Hindlimb muscle (tissue), 1 donor: ENCODE measurements at places on chromosomes 2 and 18. TPM values are rescaled to one million over a fixed set of nuclear protein-coding genes. Genes with fewer than 3 reads are reported as not detected.

DNA sequence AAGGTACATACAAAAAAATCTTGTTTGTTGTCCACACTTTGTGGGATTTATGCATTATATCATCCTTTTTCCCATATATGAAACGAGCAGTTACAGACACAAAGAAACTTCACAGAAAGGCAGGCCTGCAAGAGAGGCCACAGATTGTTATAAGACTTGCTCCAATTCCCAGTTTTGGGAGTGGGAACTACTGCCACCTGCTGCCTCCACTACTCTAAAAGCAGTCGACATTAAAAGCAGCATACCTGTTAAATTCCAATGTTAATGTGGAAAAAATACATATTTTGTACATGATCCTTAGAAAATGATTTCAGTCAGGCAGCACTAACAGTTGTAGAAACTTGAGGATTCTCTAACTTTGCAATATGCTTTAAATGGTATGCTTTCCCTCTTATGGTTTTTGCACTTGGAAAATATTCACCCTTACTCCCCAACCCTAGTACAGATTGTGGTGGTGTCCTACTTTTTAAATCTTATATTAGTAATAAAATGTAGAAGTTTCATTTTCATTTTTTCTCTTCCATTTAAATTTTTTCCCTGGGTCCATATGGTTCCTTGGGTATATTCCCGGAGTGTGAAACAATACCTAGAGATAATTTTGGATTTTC, 37.9 kb downstream of the SLC38A11 start:
- DNase-seq: peak; percentile 29

GRCh38 chr18:37554399-37554787, 11.2 kb downstream of the CELF4 start:
- DNase-seq: no peak

- DNase-seq: no peak
Measured at GRCh38 chr2:174588463-174588862, 9.1 kb downstream of the WIPF1 start.

DNA sequence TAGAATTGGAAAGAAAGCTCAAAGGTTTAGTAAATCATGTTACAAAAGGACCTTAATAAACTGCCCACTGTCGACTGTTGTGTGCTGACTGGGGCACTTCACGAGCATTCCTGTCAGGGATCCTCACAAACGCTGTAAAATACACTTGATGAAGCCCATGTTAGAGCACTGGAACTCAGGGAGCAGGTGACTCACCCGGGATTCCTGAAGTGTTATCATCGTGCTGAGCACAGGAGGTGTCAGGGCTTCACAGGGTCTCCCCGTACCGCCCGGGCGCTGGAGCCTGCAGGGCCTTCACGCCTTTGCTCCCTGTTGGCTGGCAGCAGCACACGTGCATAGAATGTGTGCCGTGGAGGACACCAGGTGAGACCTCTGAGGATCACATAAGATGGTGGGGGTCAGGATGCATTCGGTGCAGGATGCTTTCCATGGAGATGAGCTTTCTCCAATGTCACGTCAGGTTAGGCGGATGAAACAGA, 187.3 kb downstream of the SNTG2 start:
- no peak for DNase-seq

SLC66A2 gene
- 25.3 TPM for polyA plus RNA-seq

DNA sequence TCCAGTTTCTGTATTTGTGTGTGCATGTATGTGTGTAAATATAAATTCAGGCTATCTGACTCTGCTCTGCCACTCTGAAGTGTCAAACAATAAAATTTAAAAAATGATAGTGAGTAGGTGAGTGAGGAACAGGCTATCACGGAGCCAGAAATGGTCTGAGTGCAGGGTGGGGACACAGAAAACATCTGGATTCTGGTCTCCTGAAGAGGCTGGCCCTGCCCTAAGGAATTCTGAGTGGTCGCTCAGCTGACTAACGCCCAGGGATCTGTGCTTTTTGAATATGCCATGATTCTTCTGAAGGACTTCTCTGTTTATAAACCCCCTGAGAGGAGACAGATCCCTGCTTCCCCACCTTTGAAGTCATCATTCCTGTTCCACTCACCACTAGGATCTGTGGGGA, 353.9 kb upstream of the GYPC start:
- DNase-seq: no peak

GRCh38 chr2:95314964-95315611, 17.9 kb downstream of the KCNIP3 start:
- no peak for DNase-seq

DNA sequence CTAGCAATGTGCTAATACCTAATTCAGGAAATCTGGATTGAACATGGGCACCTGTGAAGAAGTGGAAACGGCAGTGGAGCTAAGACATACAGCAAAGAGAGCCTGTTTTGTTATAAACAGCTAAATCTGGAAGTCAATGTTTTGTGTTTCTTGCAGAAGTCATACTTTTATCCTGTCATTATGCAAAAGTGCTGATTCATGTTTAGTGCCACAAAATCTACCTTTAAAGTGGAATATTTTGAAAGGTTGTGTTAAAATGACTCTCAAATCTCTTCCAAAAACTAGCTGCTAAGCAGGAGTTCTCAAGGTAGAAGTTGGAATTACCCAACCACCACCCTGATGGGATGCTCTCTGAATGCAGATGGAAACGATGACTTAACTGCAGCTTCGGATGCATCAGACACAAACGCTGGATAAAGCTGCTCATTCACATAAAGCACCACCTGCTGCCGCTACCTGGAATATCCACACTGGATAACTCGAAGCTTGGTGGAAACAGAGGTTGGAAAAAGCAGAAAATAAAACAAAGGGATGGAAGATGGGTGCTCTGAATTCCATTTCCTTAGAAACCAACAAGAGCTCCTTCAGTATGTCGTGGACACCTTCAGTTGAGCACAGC, 132.6 kb upstream of the ZNF236 start:
- DNase-seq: no peak

YPEL5 gene
- 46.2 TPM for polyA plus RNA-seq

ANKMY1 gene
- polyA plus RNA-seq: 11.4 TPM

DNA sequence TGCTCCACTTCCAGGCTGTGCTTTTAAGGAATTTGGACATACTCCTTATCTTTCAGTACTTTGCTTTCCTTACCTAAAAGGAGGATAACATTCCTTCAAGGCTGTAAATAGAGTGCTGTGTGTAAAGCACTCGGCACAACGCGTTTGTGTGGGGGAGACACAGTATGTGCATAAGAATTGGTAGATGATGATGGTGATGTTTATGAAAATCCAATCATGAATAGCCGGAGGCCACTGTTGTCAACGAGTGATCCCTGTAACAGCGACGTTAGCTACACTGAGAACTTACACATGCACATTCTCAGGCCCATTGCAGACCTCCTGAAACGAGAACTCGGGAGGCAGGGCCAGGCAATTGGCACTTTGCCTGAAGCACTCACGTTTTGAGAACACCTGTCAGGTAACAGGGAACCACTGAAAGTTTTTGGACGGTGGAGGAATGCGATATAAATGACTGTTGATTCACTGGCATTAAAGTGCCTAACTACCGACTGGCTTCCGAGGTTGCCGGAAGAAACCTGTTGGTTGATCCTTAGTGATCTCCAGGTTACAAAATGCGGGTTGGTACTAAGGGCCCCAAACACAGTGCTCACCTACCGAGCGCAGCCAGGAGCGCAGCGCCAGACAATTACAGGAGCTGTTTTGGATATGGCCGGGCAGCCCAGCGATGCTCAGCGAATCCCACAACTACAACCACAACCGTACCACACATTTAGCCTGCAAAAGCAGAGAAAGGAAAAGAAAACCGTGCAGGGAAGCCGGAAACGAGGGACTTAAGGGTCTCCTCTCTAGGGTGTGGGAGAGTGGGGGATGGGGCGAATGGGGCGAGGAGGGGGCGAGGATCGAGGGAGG, 1.0 kb upstream of the MAP4K4 start:
- no peak for DNase-seq

LOXL3 gene
- 7.8 TPM for polyA plus RNA-seq

C1D gene
- 29.8 TPM for polyA plus RNA-seq

- DNase-seq: peak; percentile 19
Measured at GRCh38 chr18:74251297-74252038, 40.3 kb downstream of the CYB5A start.

CD8B gene
- polyA plus RNA-seq: 0.28 TPM

- DNase-seq: peak; percentile 9
Measured at GRCh38 chr18:26017929-26018328, 72.5 kb downstream of the SS18 start.

DNA sequence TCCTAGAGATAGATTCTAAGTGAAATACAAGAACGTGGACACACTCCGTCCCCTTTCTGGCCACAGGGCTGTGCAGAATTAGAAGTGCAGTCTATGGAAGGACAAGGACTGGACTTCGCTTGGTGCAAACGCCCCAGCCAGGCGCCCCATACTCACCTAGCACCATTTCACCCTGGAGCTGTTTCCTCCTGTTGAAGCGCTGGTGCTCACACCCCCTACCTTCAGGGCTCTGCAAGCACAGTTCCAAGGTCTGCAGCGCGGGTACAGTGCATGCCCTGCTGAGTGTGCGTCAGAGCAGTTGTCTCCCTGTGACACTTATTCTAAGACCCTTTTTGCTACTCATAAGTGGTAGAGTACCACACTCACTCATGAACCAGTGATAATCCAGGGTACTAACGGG, 3.0 kb downstream of the HPCAL1 start:
- DNase-seq: no peak

DNA sequence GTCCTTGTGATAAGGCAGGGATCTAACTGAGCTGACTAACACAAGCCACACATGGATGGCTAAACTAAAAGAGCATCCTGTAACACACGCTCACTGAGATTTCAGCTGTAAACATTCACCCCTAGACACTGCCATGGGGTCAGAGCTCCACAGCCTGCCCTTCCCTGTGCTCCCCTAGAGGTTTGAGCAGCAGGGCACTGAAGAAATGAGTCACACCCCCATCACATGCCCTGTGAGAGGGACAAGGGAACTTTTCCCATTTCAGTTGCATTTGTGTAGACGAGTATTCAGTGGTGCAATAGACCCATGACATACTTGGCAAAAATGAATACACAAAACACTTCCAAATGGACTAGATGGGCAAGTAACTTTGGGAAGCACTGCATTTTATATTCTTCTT, 402.4 kb upstream of the LRRTM1 start:
- DNase-seq: no peak

- no peak for DNase-seq
Measured at GRCh38 chr18:49360582-49360981, 99.9 kb downstream of the DYM start.

- DNase-seq: no peak
Measured at GRCh38 chr2:205086662-205087061, 541.4 kb downstream of the PARD3B start.

DNA sequence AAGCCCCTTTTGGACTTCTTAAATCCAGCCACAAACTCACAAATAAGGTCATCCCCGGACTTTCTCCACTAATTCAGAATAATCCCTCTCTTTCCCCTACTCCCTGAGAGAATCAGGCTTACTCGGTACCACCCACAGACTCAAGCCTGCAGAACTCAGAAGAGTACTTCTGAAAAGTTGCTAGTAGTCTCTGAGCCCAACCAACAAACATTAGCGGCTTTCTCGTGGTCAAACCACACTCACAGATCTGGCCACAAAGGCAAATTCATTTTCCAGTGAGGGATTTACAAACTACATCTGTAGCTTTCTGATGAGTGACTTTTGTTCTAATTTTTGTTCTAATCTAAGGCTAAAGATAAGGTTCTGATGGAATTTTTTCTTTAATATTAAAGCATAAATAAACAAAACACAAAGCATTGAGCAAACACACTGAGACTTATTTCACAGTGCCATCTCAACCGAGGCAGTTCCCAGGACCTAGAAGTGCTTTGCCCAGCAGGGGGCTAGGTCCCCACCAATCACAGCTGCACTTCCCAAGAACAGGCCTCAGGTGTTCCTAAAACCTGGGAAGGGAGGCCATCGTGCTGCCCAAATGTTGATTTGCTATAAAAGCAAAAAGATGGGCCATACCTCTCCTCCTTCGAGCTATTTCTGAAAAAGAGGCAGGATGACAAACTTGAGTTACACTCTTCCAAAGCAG, 110.7 kb downstream of the COLEC12 start:
- DNase-seq: no peak

GNAL gene
- polyA plus RNA-seq: 2.3 TPM

BABAM2 gene
- polyA plus RNA-seq: 26.4 TPM

DNA sequence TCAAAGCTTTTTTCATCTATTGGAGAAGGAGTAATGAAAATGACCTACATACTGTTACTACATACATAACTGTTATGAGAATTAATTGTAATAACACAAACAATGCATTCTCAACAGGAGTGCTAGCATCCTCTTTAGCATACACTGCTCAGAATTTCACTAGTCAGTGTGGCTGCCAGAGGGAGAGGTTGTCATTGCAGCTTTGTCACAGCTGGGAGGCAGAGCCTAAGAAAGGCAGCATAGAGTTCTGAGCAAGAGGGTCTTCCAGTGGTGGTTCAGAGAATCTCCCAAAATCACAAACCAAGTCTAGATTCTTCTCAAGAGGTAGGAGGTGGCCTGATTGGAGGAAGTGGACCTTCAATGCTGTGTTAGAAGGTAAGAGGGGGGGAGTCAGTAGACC, 286.7 kb upstream of the CYRIA start:
- no peak for DNase-seq

DNA sequence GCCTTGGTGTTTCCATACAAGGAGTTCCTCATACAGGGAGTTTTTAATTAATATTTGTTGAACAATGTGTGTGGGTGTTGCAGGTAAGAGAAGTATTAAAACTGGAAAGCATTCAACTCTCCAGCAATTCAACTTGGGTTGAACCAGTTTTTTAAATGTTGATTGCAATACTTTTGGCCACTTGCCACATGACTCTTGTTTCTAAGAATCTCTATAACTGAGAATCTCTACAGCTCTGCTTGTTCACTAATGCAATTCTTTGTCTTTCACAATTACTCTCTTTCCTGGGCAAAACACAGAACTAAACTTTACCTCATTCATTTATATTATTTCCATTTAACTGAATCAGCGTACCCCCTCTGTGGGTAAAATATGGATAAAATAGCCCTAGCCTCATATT, 429.4 kb downstream of the ARHGAP15 start:
- peak; percentile 26 for DNase-seq

GRCh38 chr2:9805435-9806297, 37.6 kb upstream of the TAF1B start:
- DNase-seq: no peak

- no peak for DNase-seq
Measured at GRCh38 chr2:105321875-105322646, 7.5 kb downstream of the TGFBRAP1 start.

COL3A1 gene
- 5,984 TPM for polyA plus RNA-seq

DNA sequence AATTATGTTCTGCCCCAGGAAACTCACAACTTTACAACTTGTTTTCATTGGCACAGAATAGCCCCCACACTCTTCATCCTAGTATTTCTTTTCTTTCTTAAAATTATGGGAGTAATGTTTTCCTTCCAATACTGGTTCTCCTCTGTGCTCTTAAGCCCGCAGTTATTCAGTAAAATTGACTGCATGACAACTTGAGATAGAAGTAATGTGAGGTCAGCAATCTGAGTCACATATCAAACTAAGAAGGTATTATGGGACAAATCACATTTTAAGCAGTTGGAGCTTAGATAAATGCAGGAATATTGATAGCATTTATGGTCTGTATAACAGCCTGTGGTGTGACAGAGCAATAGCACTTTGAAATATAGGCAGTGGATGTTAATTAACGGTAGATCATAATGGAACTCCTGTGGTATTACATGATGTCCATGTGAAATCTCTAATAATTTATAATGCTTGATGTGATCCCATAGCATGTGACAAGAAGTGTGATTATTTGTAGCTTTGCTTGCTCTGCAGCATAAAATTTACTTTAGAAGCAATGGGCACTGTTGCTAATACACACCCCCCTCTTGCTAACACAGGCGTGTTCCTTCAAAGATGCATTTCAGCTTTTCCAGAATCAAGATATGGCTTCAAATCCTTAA, 351.4 kb upstream of the CDH20 start:
- no peak for DNase-seq
